ENCODE measurements at places on chromosomes 13 and 19.
A peak's percentile ranks its signal among the peaks of the same experiment; 100 is the strongest.

DNA sequence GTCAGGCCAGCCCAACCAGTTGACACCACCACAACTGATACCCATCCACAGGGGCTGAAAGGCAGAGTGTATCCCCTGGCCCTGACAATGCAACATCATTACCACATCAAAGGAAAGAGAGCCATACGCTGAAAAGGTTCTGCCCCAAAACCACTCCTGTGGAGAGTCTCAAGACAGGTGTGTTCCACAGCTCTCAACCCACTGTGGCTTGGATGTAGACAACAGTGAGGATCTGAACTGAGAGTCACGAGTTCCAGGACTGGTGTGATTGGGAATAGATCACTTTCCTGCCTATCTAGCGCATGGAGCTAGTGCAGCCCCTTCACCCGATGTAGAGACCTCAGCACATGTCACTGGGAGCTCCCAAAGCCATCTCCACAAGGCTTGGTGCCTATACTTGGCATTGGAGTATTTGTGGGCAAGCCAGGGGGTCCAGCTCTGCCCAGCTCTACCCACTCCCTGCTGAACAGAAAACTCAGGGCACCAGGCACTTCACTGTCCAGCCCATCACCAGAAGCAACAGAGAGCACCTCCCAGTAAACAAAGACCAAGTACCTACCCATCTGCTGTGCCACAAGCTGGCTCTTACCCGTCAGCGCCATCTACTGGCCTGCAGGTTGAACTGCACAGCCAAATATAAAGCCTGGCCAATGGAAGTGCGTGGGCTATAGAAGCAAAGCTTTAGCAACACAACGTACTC lies 579.5 kb downstream of the UQCRFS1 start:
- no peak for DNase-seq

DNA sequence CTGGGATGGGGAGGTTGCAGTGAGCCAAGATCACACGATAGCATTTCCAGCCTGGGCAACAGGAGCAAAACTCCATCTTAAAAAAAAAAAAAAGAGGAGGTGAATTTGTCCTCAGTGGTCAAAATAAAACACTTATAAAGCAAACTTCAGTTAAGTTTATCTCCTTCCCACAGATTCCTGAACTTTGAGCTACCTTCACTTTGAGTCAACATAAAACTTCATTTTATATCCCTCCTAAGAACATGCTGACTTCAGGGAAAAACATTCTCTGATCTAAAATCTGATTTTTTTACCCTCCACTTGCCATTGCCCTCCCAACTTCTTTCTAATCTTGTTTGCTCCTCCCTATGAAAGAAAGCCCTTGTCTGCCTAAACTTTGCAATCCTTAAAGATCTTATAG lies 59.0 kb downstream of the ZNF429 start:
- no peak for DNase-seq

DNA sequence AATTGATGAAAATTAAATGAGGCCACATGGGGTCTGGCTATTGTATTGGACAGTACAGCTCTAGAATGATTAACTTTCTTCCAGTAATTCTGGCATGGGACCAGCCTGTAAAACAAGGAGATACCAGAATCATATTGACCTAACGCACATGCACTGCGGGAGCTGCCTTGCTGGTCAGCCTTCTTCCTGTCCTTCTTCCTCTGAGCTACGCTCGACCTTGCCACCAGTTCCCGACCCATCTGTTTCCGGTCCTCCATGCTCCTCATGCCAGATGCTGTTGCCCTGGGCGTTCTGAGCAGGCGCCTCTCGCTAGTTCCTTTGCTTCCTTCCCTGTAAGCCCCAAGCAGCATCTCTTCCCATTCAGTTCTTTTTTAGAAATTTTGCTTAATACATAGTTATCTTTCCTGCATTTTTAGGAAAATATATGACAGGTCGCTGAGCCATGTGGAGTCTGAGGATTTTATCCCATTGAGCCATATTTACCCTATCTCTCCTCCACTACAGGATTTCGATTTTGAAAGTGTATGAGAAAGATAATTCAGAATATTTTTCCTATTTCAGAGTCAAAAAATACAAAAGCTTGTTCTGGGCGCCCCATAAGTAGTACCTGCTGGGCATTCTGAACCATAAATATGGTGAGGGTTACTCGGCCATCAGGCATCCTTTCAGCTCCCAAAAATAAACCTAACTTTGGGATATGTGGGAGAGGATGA lies 38.6 kb downstream of the TNFRSF19 start:
- DNase-seq, result no peak

DNA sequence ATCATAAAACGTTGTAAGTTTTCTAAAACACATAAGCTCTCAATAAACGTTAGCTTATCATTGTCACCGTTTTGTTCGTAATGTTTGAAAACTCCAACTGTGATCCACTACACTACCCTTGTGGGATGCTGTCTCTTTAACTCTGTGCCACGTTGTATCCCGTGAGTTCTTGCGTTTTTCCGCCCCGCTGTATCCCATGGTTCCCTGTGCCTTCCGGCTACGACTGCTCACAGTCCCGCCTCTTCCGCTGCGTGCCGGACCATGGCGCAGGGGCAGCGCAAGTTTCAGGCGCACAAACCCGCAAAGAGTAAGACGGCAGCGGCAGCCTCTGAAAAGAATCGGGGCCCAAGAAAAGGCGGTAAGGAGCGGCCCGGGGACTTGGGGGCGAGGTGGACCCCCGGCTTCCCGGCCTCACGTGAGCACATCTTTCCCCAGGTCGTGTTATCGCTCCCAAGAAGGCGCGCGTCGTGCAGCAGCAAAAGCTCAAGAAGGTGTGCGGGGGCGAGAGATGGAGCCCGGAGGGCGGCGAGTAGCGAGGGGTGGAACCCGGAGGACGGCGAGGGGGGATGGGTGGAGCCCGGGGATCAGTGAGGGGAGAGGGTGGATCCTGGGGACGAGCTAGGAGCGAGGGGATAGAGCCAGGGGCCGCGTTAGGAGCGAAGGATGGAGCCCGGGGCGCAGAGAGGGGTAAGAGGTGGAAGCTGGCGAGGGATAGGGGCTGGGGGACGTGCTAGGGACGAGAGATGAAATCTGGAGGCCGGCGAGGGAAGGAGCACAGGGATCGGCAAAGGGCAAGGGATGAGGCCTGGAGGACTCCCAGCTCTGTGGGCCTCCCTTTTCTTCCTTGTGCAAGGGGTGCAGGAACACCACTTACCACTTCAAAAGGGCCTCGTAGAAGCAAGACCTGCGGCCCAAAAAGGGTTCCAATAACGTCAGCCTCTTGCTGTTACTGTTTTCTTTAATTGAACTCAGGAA lies at the start of gene C19orf53:
TSS of gene C19orf53 (plus strand) at position 240 of the 975 bp plus-strand sequence. CDS start at position 262, 22 bp downstream.
- DNase-seq, result peak; percentile 83

- DNase-seq, result peak; percentile 97
These were observed 6.4 kb downstream of the AXL start for GRCh38 chr19:41225238-41226052.

All from AG04450 (cell line).